D341Med (cell line): ENCODE measurements at places on chromosomes 1 and 21.

GRCh38 chr1:38623529-38623928, 236.0 kb downstream of the RRAGC start:
- DNase-seq: no peak

- DNase-seq: no peak
Observed at GRCh38 chr1:93042187-93043056, 36.7 kb upstream of the MTF2 start.

- DNase-seq: no peak
Observed at GRCh38 chr1:46034601-46035516, 97.6 kb downstream of the PIK3R3 start.

DNA sequence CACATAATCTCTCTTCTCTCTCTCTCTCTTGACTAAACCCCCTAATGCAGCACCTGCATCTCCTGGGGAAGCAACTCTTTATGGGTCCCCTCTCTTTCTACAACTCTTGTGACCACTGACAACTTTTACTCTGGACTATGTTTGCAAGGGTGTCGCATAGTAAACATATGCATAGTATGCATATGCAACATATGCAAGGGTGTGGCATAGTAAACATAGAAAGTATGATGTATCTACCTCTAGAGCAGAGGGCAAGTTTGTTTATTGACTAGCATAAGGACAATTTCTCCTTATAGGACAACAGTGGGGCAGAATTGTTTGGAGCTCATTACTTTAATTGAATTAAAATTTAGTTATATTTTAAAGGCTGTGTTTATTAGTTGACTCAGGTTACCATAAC, 462.5 kb downstream of the AMY1C start:
- no peak for DNase-seq

DNA sequence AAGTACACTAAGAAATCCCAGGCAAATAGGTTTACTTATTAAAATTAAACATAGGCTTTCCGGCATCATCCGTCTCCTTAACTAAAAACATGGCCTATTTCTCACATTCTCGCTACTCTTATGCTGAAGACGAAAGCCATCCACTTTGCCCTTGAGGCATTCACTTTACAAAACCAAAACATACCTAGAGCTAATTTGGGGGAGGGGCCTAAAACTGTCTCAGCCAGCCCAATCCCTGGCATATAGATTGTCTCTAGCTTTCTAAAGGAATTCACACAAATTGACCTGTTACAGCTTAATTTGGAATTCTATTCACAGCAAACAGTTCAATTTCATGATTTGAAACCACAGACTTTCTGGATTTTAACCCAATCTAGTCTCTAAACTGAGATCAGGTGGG, 34.8 kb downstream of the SLC35D1 start:
- DNase-seq: no peak

DNA sequence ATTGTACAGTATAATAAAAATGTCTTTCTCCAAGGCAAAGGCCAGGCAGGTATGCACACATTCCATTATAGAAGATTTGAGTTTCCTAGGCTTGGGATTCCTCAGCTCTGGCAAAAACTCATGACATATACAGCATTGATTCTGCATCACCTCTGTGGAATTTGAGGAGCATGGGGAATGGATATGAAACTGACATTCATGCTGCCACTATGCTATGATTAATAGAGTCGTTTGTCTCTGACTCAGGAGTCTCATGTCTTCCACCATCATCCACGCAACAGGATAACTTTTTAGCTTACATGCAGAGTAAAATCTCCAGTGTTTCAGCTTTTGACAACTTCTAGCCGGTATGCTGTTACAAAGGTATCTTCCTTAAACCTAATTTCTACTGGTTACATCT, 49.8 kb upstream of the ADORA3 start:
- no peak for DNase-seq

DNA sequence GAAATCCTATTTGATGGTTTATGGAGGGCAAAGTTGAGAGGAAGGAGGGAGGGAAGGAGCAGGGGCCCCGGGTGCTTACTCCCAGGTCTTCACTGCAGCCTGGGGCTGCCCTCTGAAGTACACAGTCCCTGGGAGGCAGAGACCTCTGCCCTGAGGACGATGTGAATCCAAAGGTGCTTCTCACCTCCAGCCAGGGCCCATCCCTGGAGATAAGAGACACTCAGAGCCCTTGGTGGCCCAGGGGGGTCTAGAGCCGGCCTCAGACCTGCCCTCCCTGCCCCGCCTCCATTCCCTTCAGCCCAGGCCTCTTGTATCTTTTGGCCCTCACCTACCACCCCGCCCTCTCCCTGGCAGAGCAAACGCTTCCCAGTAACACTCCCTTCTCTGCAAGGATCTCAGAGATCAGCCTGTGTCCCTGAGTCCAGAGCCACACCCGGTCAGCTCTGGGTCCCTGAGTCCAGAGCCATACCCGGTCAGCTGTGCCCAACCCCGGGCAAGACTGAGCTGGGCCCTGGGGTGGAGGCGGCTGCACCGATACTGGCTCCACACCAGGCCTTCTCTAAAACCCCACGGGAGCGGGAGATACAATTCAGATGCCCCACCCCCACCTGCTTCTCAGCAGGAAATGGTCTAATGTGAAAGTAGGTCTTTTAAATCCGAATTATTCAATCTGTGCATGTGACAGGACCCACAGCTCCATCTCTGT, 3.6 kb upstream of the GNB1 start:
- DNase-seq: no peak

DNA sequence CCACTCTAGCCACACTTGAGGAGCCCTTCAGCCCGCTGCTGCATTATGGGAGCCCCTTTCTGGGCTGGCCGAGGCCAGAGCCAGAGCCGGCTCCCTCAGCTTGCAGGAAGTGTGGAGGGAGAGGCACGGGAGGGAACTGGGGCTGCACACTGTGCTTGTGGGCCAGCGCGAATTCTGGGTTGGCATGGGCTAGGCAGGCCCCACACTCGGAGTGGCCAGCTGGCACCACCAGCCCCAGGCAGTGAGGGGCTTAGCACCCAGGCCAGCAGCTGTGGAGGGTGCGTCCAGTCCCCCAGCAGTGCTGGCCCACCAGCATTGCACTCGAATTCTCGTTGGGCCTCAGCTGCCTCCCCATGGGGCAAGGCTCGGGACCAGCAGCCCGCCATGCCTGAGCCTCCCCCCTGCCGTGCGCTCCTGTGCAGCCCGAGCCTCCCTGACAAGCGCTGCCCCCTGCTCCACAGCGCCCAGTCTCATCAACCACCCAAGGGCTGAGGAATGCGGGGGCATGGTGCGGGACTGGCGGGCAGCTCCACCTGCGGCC, 785.9 kb upstream of the TPTE start:
- no peak for DNase-seq

GRCh38 chr1:212152308-212152693, 116.8 kb downstream of the DTL start:
- DNase-seq: no peak

GRCh38 chr1:65764052-65764451, 28.6 kb upstream of the PDE4B start:
- DNase-seq: no peak

DNA sequence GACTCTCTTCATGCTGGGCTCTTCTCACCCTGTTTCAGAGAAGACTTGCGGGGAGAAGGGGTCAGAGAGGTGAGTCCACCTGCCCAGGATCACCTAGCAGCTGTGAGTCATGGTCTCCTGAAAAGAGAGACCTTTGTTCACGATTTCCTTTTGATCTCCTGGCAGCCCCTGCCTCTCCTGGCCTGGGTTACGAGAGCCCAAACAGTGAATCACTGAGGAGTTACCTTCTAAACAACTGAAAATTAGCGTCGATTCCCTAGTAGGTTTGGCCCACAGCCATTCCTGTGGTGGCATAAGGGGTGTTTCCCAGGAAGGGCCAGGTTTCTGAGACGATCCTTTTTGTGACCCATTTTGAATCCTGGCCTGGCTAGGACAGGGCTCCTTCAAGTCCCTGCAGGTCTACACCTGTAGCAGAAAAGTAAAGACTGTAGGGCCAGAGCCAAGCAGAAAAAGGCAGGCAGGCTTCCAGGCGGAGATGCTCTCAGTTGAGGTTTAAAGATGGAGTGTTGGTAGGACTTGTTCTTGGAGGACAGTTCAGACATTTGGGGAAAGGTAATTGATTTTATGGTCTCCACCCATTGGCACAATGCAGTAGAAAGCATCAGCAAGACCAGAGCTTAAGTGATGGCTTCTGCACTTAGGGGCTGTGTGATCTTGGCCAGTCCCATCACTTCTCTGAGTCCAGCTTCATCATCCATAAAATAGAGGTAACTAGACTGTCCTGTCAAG, 2.1 kb upstream of the PLA2G2E start:
- DNase-seq: no peak

DNA sequence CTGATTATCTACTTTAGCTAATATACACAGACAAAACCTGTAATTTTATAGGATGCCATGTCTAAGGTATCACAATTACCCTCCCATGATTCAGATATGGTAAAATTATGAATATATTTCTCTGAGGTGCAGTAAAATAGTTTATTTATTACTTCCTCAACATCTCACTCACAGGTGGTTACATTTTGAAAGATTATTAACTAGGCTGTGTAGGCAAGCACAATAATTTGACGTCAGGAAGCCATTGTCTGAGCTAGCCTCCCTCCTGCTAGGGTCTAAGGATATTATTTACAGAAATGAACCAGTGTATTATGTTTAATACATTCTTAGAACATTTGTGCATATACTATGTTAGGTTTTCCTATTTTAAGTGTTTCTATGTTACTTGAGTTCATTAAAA, 69.9 kb upstream of the ADGRL2 start:
- DNase-seq: no peak

- no peak for DNase-seq
Observed at GRCh38 chr1:236618507-236618906, 14.2 kb upstream of the HEATR1 start.

DNA sequence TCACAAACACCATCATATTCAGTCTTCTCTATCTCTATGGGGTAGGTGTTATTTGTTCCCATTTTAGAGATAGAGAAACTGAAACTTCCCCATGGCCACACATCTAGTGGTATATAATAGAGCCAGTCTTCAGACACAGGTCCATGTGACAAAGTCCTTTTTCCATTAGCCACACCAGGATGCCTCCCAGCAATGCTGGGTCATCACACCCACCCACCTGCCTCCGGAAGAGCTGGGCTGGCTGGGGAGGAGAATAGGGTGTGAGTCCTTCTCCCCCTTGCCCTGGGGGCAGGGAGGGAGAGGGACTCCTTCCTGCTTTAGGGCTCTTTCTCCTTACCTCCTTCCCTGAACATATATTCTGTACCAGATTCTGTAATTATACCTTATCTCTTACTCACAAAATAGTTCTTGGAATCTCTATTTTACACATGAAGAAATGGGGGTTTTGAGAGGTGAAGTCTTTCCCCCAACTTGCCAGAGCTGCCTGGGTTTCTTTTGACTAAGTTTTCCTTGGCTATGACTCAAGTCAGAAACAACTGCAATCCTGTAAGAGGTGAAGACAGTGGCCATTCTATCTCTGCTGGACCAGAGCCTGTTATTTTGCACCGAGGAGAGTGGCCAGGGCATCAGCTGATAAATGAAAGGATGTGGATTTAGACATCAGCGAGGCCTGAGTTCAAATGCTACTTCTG, 30.0 kb downstream of the SOX13 start:
- no peak for DNase-seq

- DNase-seq: no peak
Observed at GRCh38 chr1:192668409-192668983, 32.5 kb downstream of the RGS13 start.

DNA sequence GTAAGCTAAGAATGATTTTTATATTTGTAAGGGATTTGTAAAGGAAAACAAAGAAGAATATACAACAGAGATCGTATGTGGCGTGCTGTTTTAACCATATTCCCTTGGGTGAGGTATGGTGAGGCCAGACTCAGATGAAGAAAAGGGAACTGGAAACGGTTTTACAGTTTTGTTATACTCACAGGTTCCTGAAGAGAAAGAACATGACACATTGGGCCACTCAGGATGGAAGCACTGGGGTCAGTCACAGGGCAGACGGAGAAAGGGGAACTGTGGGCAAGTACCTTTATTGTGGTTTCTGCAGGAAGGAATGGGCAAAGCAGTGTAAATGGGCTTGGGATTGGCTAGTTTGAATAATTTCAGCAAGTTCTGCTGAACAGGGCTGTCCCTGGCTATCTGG, 177.4 kb downstream of the LBR start:
- no peak for DNase-seq

GRCh38 chr1:224256640-224257039, 73.3 kb downstream of the NVL start:
- DNase-seq: no peak

DNA sequence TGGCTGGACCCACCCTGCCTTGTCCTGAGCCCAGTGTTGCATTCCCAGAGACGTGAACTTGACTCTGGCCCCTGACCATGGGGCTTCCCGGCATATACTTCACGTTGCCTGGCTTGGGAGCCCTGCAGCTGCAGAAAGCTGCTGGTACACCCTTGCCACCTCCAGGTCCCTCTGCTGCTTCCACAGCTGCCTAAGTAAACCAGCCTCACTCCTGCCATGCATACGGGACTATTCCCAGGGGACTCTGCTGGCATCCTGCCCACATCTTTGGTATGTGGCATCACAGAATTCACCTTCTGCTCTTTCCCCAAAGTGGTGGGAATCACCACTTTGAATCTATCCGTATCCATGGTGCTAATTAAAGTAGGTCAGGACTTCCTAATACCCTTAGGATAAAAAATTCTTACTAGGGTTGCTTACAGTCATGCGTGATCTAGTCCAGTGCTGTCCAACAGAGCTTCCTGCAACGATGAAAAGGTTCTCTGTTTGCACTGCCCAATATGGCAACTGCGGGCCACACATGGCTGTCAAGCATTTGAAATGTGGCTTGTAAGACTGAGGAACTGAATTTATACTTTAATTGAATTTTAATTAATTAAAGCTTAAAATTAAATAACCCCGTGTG, 203.0 kb downstream of the GRIK3 start:
- DNase-seq: peak; percentile 73

- peak; percentile 28 for DNase-seq
Observed at GRCh38 chr1:235050911-235051360, 77.7 kb downstream of the TOMM20 start.

DNA sequence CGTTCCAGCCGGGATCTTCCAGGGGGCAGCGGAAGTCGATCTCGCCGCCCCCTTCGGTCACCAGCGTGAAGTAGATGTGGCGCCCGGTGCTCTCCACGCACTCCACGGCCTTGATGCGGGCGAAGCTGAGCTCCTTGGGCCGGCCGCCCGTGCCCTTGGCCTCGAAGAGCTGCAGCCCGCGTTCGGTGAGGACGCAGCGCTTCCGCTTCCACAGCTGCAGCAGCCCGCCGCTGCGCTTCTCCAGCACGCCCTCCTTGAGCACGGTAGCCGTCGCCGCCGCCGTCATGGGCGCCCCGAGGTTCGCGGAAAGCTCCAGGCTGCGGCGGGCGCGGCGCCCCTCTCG, 516 bp downstream of the PHLDA3 start:
- DNase-seq: no peak

GRCh38 chr1:218507355-218508002, 162.3 kb downstream of the TGFB2 start:
- DNase-seq: no peak
